ENCODE measurements at places on chromosomes 2 and 18. TPM values are rescaled to one million over a fixed set of nuclear protein-coding genes. Genes with fewer than 3 reads are reported as not detected.

RBM44 gene
- not detected for polyA plus RNA-seq

PPP4R3B gene
- 71.8 TPM for polyA plus RNA-seq

EIPR1 gene
- polyA plus RNA-seq: 36.6 TPM

- DNase-seq: peak; percentile 91
- peaks cover 56% of the 10 kb centered on the region for H3K4me1 ChIP-seq
- H3K27ac ChIP-seq: peak overlapping the region; percentile 98
- H3K36me3 ChIP-seq: peaks cover 23% of the 10 kb centered on the region
Observed at GRCh38 chr2:96538487-96539214, 2.1 kb downstream of the ARID5A start.

DNA sequence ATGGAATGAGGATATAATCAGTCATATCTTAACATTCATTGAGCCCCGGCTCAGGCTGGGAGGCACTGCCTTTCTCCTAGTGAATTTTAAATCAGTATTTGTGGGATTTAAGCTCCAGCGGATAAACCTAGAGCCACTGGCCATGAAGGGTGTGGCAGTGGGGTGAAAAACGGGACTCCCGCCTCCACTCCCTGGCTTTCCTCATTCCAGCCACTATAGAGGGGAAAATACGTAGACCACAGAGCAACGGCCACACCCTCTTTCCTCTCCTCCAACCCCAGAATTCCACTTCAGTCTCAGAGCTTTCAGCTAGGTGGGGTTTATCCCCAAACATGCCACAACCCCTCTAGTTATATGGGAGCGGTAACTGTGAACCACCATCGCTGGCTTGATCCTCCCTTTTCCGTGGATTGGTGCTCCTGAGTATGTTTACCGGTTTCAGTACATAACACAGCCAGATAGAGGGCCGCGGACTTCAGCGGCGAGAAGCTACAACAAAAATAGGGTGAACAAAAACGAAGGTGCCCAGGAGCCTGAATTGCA is 70.6 kb upstream of the ITGB6 start:
- H3K36me3 ChIP-seq: peaks cover 10% of the 10 kb centered on the region
- H3K27me3 ChIP-seq: no peaks in the 10 kb centered on the region
- H3K27ac ChIP-seq: no peak overlapping the region
- H3K4me3 ChIP-seq: no peak overlapping the region
- no peak for DNase-seq

DNA sequence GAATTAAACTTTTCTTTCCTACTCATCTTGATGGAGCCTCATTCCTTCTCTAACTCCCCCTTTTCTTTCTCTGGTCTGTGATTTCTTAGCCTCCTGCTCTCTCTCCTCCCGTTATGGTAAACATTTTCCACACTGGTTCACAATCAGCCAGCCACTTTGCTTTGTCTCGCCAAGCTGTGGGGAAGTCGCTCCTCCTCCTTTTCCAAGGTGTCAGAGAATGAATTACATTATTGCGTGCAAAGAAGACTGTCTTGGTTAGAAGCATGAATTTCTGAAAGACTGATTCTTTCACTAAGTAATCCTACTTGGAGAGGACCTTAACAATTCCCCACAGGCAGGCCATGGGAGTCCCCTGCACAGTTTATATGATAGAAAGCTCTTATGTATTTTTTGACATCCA is 46.1 kb downstream of the RASGRP3 start:
- no peaks in the 10 kb centered on the region for H3K36me3 ChIP-seq
- H3K27me3 ChIP-seq: no peaks in the 10 kb centered on the region
- H3K4me1 ChIP-seq: no peaks in the 10 kb centered on the region
- DNase-seq: no peak
- no peak overlapping the region for H3K27ac ChIP-seq

GRCh38 chr2:241773511-241774418 is 2.9 kb upstream of the GAL3ST2 start:
- H3K4me3 ChIP-seq: no peak overlapping the region
- no peak overlapping the region for H3K27ac ChIP-seq
- H3K4me1 ChIP-seq: peaks cover 11% of the 10 kb centered on the region
- no peaks in the 10 kb centered on the region for H3K27me3 ChIP-seq
- no peak for DNase-seq
